Gastroesophageal sphincter (tissue), 4 donors: ENCODE measurements at places on chromosomes 6 and 20.

DNA sequence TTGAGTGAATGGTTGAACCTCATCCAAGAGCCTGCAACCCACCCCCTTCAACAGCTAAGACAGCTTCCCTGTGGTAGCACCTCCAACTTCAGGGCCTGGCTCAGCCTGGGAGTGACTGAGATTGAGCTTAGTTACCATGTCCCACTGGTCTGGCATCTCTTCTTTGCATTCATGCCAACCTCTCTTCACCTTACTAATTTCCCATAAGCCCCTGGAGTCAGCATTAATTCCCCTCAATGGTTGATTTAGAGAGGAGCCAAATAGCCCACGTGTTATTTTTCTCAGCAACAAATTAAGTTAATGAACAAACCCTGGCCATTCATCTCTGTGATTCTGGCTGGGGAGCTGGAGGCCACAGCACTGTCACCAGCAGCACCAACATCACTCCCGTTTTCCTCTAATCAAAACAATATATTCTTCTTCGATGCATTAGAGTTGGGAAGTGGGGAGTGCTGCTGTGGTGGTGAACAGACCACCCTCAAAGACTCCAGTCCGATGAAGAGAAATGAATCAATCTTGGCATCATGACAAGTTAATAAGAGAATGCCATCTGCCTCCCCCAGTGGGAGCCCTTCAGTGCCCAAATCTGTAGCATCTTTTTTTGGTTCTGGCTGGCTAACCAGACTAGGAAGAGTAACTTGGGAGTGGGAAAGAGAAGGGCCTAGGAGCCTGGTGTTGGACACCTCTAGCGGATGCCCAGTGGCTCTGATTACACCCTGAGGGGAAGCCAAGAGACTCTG lies 316.9 kb upstream of the RNF24 start:
- no peak overlapping the region for H3K27ac ChIP-seq
- H3K4me1 ChIP-seq = no peaks in the 10 kb centered on the region
- no peak overlapping the region for H3K4me3 ChIP-seq
- no peaks in the 10 kb centered on the region for H3K27me3 ChIP-seq
- ATAC-seq = no peak

GRCh38 chr20:12640251-12640650 lies 368.5 kb upstream of the SPTLC3 start:
- no peaks in the 10 kb centered on the region for H3K27me3 ChIP-seq
- no peak overlapping the region for H3K4me3 ChIP-seq
- no peak for ATAC-seq
- no peaks in the 10 kb centered on the region for H3K36me3 ChIP-seq
- H3K4me1 ChIP-seq = no peaks in the 10 kb centered on the region
- H3K27ac ChIP-seq = no peak overlapping the region

- no peak overlapping the region for H3K4me3 ChIP-seq
- peaks cover 39% of the 10 kb centered on the region for H3K27me3 ChIP-seq
- H3K4me1 ChIP-seq = no peaks in the 10 kb centered on the region
- no peak overlapping the region for H3K27ac ChIP-seq
Observed at GRCh38 chr6:33929575-33930288, 125.9 kb upstream of the MLN start.

DNA sequence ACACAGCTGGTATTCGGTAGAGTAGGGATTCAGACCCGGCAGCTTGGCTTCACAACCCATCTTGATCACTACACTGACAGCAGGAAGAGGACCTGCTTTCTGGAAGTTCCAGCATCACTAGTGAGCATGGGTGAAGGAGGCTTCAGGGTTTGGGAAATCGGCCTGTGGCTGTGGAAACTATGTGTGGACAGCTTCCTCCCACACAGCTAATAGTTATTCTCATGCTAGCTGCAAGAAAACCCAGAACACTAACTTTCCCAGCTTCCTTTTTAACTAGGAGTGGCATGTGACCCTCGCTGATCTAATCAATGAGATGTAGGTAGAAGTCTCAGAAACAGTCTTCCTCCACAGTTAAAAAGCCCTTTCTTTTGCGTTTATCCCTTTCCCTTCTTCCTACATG lies 36.3 kb upstream of the SIRPA start:
- no peak for ATAC-seq
- no peaks in the 10 kb centered on the region for H3K4me1 ChIP-seq
- no peak overlapping the region for H3K4me3 ChIP-seq
- H3K27ac ChIP-seq = no peak overlapping the region
- peaks cover 23% of the 10 kb centered on the region for H3K27me3 ChIP-seq

DNA sequence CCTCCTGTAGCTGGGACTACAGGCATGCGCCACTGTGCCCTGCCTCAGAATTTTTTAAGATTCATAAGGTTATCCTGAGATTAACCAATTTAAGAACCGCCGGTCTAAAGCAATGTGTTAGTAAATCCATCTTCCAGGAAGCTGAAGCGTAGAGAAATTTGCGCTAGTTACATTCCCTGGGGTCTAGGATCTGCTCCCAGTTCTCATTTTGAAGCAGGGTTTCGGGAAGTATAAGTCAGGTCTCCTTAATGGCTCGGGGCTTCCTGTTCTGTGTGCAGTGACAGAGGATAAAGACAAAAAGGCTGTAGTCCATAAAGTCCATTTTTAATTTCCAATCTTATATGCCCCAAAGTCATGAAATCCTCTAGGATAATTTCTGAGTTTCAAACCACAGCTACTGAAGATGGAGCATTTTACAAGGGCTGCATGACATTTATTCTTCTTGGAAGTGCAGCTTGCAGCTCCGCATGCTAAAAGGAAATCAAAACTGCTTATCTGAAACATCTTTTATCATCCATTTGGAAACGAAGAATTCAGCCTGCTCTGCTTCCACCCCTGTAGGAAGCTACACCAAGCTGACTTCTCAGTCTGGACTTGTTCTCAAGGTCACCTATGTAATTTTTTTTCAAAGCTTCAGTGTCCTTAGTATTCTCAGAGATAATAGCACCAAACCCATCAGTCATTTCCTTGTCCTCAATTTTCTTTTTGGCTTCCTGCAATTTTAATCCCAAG lies 326.1 kb downstream of the PRL start:
- no peak overlapping the region for H3K4me3 ChIP-seq
- H3K4me1 ChIP-seq = no peaks in the 10 kb centered on the region
- ATAC-seq = no peak
- H3K27me3 ChIP-seq = no peaks in the 10 kb centered on the region
- H3K27ac ChIP-seq = no peak overlapping the region
- H3K36me3 ChIP-seq = no peaks in the 10 kb centered on the region

DNA sequence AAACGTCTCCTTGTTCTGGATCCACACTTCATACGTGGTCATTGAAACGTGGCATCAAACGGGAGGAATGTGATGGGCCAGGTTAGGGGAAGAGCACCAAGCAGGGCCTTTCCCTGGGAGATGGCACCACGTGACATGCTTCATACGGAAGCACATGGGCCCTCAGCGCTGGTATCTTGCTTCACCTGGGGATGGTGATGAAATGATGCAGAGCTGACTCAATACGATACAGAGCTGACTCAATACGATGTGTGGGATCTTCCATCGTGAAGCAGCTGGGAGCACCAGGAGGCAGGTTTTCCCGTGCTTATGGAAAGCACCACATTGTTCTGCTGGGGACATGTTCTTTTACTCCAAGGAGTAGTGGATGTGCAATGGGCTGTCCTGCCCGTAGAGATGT lies 22.5 kb upstream of the TAGAP start:
- no peak overlapping the region for H3K4me3 ChIP-seq
- H3K27ac ChIP-seq = no peak overlapping the region
- no peaks in the 10 kb centered on the region for H3K4me1 ChIP-seq
- no peak for ATAC-seq
- no peaks in the 10 kb centered on the region for H3K27me3 ChIP-seq
- H3K36me3 ChIP-seq = no peaks in the 10 kb centered on the region

GRCh38 chr6:1382883-1383728 lies 6.3 kb upstream of the FOXF2 start:
- H3K4me3 ChIP-seq = peak overlapping the region; percentile 85
- H3K4me1 ChIP-seq = peaks cover 21% of the 10 kb centered on the region
- no peak for ATAC-seq
- peak overlapping the region; percentile 71 for H3K27ac ChIP-seq
- H3K36me3 ChIP-seq = no peaks in the 10 kb centered on the region
